Bone marrow (tissue), 2 donors: ENCODE measurements at places on chromosomes 3 and 15.
A peak's percentile ranks its signal among the peaks of the same experiment; 100 is the strongest.

DNA sequence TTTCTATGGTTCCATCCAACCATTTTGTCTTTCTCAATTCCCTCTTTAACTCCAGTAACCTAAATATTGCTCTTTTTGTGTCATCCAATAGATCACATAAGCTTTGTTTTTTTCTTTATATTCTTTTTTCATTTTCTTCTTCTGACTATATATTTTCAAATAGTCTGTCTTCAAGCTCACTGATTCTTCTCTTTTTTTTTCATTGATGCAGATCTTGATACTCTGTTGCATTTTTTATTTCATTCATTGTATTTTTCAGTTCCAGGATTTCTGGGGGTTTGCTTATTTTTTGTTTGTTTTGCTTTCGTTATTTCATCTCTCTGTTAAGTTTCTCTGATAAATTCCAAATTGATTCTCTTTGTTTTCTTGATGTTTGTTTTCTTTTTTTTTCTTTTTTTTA lies 36.2 kb downstream of the CLDN1 start:
- DNase-seq: no peak

DNA sequence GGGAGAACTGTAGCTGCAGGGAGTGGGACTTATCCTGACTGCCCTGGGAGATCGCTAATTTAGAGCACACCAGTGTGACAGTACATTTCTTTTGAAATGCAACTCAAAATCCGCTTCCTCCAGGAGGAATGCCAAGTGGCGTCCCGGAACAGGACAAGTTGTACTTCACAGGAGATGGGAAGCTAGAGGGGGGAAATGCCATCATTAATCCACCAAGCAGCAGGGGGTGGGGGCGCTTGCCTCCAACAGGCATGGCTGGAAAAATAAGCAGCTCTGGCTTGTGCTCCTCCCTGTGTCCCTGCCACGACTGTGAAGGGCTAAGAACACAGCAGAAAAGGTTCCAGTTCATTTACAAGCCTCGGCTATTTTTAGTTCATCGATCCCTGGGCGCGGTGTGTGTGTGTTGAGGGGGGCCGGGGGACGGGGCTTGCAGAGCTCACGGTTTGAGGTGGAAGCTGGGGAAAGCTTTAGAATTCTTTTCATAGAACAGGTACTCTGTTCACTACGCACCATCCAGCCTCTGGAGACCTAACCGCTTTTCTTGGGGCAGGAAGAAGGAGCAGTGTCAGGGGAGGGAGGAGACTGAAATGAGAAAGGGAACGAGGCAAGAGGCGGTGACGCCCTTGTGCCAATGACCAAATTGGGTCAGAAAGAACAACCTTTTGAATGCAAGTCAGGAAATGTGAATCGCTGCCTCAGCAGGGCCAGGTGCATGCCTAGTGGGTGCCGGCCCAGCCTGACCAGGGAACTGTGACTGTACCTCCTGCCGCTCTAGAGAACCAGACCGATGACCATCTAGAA lies 51.8 kb upstream of the DGKG start:
- no peak for DNase-seq

DNA sequence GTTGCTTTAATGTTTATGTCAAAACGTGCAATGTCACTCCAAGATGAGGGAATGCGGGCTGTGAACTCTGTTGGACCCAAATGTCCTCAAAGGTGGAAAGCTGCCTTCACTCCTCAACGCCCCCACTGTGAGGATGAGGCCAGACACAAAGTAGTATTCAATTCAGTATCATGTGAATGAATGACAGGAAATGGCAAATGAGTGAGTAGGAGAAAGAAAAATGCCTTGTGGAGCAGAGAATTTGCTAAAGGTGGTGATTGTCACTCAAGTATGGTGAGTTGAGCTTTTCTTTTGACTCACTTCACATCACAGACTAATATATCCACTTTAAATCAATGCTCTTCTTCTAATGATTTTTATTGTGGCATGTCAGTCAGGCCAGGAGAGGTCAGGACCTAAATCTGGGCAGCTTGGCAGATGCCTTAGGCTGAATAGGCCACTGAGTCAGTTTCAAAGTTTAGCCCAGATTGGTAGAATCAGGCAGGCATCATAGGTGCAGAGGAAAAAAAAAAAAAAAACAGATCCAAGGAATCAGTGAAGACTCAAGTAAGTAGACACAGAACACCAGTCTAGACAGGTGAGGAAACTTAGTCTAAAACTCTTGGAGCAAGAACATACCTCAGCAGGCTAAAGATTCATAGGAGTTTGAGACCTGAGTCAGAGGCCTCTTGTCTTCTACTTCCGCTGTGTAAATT lies 71.0 kb upstream of the ZBED2 start:
- DNase-seq: no peak

GRCh38 chr3:8164145-8164544 lies 337.5 kb upstream of the LMCD1 start:
- no peak for DNase-seq

- no peak for DNase-seq
These were observed 506.6 kb downstream of the EPHB1 start for GRCh38 chr3:135301670-135302069.

- DNase-seq: peak; percentile 35
These were observed 256.5 kb downstream of the THRB start for GRCh38 chr3:24237971-24238706.

- no peak for DNase-seq
These were observed 2.3 kb downstream of the LRRC28 start for GRCh38 chr15:99253381-99254090.

DNA sequence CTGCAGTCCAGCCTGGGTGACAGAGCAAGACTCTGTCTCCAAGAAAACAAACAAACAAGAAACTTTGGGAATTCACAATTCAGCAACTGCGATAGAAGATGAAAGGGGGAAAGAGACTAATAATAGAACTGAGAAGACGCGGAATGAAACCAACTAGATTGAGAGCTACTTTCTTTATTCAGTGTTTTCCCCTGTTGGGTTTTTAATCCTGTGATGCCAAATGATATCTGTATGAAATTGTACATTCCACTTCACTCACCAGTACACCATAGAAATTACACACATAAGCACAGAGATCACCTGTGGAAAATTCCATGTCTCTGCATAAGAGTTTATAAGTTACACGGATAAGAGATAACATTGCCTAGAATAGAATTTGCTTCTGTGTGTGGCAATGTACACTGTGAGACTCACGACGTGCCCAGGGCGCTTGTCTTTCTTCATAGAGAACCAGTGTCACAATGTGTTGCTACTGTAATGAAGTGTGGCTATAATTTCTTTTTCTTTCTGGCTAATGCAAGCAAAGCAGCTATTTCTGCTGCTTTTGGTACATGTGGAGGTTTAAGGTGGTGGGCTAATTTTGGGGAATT lies 17.7 kb upstream of the CHST2 start:
- no peak for DNase-seq

DNA sequence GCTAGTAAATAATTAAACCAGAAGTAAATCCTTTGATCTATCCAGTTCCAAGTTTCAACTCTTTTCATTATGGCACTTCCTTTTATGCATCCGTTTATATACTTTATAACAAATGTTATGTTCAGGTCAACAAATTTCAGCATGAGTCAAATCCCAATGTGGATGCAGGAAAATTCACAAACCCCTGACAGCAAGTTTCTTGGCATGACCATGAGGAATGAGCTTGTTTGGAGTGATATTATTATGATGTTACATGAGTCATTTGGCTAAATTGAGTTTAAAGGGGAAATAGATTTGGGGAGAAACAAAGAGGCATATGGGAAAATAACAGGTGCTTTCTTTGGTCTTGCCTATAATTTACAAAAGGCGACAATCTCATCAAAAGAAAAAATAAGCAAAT lies 32.1 kb upstream of the KCNMB2 start:
- DNase-seq: no peak

DNA sequence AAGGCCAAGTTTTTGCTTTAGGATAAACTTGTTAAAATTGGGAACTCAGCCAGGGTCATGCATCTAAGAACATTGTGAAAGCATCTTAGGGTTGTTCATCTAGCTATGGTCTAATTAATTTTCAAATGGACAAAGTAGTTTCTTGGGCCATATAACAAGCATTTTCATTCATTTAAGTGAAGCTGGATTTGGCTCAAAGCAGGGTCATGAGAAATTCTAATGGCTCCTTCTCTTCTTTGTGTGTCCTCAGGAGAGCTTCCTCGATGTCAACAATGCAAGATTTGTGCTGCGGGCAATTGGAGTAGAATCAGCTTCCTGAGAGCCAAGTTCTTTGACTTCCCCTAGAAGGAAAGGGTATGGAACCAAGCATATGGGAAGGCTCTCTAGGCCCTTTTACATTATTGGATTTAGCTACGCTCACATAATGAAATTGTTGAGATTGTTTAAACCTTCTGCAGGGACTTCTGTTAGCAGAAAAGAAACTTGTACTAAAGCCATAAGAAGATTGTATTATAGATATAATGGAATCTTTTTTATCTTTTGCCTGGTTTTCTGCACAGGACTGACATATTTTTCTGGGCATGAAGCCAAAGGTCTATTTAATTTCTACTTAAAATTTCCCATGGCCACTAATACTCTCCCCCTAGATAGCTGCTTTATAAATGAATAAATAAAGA lies 1.8 kb upstream of the SAMMSON start:
- DNase-seq: no peak

GRCh38 chr3:66115858-66116654 lies 77.3 kb upstream of the MAGI1 start:
- no peak for DNase-seq

DNA sequence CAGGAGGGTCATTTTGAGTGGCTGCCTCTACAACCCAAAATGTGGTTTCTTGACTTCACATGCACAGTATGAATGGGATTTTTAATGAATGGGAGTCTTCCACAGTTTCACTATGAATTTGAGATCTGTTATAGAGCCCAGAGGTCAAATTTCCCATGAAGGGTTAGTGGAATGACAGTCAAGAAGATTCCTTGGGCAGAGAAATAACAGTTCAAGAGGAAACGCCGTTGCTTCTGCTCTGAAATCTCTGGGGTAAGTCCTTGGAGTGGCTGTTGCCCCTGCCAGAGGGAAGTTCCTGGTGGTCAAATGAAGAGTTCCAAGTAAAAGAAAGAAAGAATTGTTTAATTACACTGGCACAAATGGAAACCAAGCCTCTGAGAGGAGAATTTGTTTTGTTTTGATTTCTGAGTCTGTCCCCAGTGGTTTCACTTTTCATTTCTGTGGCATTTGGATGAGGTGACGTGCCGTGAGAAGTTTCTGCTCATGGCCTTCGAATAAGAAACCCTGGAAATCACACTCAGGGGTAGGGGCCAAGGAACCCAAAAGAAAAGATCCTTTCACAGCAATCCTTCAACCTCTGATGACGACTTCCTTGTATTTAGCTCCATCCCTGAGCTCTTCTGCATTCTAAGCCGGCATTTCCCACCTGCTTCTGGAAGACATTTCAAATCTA lies 77.5 kb upstream of the IL12A start:
- DNase-seq: peak; percentile 44

GRCh38 chr3:125556314-125556713 lies 36.3 kb upstream of the SNX4 start:
- DNase-seq: no peak

DNA sequence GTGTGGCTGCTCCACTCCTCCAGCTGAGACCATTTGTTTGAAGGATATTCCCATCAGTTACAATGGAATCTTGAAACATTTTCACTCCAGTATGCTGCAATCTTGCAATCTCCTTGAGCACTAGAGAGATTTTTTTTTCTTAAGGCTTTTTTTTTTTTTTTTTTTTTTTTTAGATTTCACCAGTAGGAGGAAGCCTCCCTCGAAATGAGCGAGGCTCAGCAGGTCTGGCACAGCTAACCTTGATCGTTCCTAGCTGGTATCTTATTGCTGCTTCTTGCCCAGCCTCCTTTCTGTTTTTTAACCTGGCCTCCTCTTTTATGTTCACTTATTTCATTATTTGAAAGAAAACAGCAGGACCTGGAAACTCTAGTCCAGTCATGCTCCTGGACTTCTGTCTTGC lies 48.1 kb downstream of the RAP2B start:
- no peak for DNase-seq

- DNase-seq: no peak
These were observed 56.5 kb upstream of the RASA2 start for GRCh38 chr3:141430316-141430715.

DNA sequence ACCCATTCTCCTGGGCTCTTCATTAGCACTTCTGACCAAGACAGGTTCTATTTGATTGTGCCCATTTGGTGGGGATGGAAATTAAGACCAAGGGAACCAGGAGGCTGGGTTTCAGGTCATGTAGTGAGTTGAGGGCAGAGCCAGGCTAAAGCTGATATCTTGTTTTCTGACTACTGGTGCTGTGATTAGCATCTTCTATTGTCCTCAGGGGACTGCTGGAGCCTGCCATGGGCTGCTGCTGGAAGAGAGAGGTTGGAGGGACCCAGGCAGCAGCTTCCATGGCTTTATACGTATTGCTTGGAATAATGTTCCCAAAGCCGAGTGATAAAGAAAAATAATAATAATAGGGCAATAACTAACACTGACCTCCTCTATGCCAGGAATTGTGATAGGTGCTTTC lies 211.4 kb upstream of the ROPN1 start:
- no peak for DNase-seq

DNA sequence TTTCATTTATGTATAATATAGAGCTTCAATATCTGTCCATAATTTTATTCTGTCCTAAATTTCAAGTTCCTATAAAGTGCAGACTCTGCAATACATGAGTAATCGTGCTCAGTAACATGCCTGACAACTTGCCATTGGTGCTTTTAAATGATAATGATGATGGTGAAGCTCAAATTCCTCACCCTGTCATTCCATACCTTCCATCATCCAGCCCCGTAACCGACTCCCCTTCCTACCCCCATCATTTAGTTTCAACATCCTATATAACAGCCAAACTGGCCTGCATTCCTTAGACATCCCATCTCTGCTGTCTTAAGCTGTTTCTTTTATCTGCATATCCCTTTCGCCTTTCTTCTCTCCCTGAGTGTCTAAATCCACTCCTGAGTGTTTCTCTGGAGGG lies 67.2 kb upstream of the DLG1 start:
- DNase-seq: no peak

DNA sequence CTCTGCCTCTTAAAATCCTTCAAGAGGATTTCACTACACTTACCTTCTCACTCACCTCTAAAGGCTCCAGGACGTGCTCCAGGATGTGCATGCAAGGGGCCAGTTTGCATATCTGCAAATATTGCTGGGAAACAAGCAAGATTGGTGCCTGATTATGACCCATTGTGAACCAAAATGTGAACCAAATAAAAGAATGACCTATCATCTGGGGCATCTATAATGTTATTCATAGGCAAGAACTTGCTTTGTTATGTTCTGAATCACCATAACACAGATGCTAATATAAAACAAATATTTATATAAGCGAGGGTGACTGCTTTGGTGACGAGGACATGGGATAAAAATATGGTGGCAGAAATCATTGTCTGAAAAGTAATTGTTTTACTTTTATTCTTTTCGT lies 5.5 kb downstream of the IL12A start:
- DNase-seq: no peak

- DNase-seq: no peak
These were observed 7.1 kb downstream of the COL8A1 start for GRCh38 chr3:99645277-99646106.

- no peak for DNase-seq
These were observed 82.6 kb downstream of the TGFBR2 start for GRCh38 chr3:30688776-30689641.
